Urothelium cell line (cell line): ENCODE measurements at places on chromosomes 3 and 15.

- DNase-seq, result no peak
Observed at GRCh38 chr3:149010504-149010951, 19.2 kb downstream of the GYG1 start.

DNA sequence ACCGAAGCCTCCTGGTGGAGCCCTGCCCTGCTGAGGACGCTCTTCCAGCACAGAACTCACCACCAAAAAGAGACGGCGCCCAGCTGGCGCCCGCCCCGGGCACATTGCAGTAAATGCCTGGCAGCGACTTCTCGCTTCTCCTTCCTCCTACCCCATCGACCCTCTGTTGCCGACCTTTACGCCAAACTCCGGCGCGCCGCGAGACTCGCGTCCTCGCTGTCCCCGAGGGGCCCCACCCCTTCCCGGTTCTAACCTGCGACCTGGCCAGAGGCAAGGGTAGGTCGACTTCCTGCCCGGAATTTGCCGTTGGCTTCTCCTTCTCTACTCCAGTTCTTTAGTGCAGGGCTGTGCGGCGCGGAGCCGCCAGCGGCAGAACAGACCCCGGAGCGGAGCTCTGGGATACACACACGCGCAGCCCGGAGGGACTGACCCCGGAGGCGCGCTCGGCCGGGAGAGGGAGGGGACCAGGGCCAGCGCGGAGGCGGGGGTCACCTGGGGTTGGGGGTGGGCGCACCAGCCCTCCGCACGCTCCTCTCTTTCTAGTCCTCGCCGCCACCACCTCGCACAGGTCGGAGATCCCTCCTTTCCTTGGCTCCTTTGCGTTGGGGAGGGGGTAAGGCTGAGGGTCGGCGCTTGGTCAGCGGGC lies 226.6 kb upstream of the AZI2 start:
- peak; percentile 16 for DNase-seq

- DNase-seq, result no peak
Observed at GRCh38 chr3:37198996-37199395, 24.6 kb upstream of the LRRFIP2 start.

GRCh38 chr3:189771842-189772450 lies 140.8 kb downstream of the TP63 start:
- DNase-seq, result no peak

GRCh38 chr3:20608054-20608738 lies 422.2 kb upstream of the SGO1 start:
- DNase-seq, result no peak

GRCh38 chr3:177527182-177527581 lies 329.9 kb upstream of the TBL1XR1 start:
- no peak for DNase-seq

DNA sequence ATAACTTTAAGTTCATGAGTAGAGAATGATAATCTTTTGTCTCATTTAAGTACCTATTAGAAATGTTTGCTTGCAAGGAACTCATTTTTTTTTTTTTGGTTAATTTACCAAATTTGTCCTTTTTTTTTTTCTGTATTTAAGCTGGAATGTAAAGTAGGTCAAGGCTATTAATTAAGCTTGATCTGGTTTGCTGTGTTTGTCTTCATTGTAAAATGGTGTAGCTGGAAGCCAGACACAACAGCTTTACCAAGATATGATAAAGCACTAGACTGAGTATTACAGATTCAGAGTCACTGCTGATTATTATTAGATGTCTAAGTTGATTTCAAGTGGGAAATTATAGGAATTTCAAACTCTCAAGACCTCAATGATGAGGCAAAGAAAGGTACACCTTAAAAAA lies 15.0 kb upstream of the ZPLD1 start:
- no peak for DNase-seq

- DNase-seq, result no peak
Observed at GRCh38 chr3:13954741-13955483, 75.0 kb upstream of the WNT7A start.

GRCh38 chr3:168096210-168096652 lies 507 bp upstream of the GOLIM4 start:
- DNase-seq, result peak; percentile 64

DNA sequence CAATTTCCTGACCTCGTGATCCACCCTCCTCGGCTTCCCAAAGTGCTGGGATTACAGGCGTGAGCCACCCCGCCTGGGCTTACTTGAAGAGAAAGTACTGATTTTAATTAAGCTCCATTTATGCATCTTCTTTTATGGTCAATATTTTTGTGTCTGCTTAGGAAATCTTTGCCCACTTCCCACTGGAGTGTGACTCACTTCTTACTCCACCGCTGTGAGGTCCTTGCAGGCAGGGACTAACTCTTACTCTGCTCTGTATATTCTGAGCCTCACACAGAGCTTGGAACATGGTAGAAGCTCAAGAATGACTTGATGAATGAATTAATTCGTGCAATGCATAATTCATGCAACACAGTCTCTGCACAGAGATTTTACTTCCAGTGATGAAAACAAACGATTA lies 2.9 kb upstream of the TM4SF19 start:
- DNase-seq, result peak; percentile 43

DNA sequence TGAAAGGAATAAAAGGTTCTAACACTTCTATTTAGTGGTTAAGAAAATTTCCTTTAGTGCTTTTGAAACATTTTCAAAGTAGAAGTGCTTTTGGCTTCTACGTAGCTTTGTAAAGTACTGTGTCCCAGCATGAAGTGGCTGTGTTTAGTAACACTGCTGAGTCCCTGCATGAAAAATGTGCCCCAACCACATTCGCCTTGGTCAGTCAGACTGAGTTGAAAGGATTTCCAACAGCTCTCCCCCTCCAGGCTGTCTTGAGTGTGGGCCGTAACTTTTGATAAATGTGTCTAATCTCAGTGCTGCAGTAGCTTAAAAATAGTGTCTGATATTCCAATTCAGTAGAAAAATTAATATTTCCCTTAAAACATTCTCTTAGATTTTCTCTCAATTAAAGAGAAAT lies 115.0 kb downstream of the NR1D2 start:
- no peak for DNase-seq

GRCh38 chr3:62374341-62375218 lies 1.2 kb upstream of the FEZF2 start:
- DNase-seq, result no peak

DNA sequence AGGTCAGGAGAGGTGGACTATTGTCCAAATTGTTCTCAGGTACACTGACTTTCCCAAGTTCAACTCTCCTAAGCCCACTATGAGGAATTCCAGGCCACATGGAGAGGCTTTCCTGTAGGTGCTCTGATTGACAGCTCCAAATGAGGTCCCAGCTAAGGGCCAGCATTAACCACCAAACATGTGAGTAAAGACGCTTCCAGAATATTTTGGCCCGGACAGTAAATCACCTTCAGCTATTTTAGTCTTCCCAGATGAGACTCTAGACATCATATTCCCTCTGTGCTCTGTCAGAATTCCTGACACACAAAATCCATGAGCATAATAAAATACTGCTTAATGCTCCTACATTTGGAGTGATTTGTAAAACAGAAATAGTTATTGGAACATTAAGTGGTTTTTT lies 135.5 kb downstream of the TGFBR2 start:
- DNase-seq, result no peak

DNA sequence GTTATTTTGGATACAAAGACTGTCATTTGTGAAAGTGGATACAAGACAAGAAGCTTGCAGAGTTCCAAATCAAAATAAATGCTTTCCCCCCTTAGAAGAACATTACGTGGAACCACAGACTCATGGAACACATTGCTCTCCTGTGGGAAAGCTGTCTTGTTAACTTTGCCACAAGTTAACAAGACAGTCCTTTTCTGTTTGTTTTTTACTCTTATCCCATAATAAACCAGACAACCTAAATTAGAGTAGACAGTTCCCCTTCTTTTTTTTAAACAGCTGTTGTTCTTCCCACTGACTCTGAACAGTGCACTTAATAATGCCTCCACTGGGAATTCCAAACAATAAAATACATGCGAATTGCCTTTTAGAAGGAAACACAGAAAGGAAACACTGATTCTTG lies 255.3 kb upstream of the UBE2E2 start:
- no peak for DNase-seq

GRCh38 chr3:107413264-107413663 lies 36.0 kb downstream of the CCDC54 start:
- no peak for DNase-seq

GRCh38 chr3:187336322-187336721 lies 31.9 kb upstream of the RTP4 start:
- DNase-seq, result no peak

DNA sequence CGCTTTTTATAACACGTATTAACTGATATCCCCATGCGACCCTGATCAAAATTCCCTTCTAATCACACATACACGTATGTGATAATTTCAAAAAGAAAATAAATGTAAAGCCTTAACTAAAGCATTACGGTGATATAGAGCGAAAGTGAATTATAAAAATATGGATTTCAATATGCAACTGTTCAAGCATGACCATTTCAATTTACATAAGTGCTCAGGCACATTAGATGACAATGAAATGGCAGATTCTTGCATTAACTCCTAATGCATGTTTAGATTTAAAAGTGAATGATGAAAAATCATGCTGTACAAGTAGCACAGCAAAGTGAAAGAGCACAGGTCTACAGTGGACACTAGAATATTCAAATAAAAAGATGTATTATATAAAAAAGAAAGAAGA lies 140.1 kb downstream of the MYLK start:
- DNase-seq, result no peak

DNA sequence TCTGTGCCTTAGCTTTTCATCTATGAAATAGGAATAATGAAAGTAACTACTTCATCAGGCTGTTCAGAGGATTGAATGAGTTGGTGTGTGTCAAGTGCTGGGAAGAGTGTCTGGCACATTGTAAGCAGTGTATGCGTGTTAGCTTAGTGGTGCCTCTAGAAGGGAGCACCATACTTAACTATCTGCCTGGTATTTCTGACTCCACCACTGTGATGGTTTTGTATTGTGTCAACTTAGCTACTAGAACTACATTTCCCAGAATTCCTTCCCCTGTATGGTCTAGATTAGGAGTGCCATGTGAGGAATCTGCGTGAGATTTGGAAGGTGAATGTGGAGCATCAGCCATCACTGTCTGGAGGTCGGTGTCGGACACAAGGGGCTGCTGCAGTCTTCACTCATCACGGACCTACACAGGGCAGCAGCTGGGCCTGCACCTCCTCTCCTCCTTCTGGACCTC lies 115.4 kb upstream of the GALNT15 start:
- no peak for DNase-seq

GRCh38 chr3:65714134-65714533 lies 324.6 kb downstream of the MAGI1 start:
- DNase-seq, result peak; percentile 8

- DNase-seq, result no peak
Observed at GRCh38 chr15:39783244-39783820, 691 bp upstream of the FSIP1 start.

DNA sequence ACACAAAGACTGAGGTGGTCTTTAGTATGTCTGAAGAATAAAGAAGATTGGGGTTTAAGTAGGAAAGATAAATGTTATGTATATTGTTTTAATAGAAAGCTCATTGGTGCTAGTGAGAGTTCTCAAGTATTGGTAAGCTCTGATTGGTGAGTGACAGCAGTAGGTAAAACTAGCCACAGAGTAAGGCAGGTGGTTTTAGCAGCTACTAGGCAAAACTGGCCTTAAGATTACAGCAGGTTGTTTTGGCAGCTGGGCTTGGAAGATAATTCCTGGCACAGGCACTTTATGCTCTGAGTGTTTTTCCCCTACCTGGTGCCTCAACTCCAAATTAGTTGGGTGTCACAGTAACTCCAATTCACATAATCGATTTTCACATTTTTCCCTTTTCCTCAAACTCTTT lies 66.3 kb downstream of the STAG1 start:
- no peak for DNase-seq

DNA sequence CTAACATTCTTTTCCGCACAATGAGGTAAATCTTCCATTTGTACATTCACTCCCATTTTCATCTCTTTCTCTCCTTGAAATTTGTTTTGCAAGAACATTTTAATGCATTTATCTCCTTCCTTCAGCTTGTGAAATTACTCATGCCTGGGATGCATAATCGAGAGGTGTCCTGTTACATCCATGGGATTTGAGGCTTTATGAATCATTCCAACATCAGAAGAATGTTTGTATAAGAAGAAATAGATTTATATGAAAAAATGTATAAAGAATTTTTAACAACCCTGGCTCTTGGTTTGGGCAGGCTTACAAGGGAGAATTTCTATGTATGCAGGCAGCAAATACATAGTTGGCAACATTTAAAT lies 93.2 kb upstream of the MBNL1 start:
- peak; percentile 10 for DNase-seq

DNA sequence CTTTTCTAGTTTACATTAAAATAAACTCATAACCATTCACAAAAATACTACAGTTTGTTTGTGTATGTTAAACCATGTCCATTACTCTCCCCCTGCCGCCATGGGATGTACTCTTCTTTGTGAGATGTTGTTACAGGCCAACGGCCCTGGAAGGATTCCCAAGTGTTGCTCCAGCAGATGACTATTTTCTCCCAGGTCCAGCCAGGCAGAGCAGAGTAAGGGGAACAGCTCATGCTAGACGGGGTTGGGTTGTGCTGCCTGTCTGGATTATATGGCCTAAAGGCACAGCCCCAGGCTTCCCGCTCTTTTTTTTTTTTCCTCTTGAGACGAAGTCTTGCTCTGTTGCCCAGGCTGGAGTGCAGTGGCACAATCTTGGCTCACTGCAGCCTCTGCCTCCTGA lies 24.5 kb upstream of the SLCO2A1 start:
- DNase-seq, result no peak

DNA sequence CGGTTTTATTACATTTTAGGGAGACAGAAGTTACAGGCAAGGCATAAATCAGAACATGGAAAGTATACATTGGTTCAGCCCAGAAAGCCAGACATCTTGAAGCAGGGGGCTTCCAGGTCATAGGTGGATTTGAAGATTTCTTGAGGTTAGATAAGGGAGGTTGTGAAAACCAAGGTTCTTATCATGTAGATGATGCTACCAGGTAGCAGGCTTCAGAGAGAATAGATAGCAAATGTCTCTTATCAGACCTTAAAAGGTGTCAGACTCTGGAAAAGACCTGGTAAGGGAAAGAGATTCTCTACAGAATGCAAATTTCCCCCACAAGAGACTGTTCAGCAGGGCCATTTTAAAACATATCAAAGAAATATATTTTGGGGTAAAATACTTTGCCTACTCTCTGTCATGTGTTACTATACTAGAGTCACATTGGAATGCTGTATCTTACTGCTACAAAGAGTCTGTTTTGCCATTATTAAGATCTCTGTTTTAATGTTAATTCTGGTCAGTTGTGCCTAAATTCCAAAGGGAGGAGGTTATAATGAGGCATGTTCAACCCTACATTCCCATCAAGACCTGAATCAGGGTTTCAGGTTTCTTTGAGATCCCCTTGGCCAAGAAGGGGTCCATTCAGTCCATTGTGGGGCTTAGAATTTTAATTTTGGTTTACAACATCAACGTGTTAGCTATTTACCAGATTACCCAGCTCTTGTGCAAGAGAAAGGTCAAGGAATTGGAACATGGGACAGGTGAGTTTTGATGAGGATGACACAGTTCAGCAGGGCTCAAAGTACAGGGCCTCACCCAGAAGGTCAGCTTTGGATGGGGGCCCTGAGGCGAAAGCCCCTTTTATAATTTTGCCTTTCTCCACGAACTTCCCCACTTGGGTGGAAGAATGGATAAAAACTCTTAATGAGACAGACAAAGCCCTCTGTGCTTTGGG lies 36.0 kb upstream of the LYZL4 start:
- DNase-seq, result no peak
